ENCODE measurements at places on chromosomes 7 and 10.

- no peak for DNase-seq
Measured at GRCh38 chr10:11699550-11700097, 42.6 kb upstream of the ECHDC3 start.

DNA sequence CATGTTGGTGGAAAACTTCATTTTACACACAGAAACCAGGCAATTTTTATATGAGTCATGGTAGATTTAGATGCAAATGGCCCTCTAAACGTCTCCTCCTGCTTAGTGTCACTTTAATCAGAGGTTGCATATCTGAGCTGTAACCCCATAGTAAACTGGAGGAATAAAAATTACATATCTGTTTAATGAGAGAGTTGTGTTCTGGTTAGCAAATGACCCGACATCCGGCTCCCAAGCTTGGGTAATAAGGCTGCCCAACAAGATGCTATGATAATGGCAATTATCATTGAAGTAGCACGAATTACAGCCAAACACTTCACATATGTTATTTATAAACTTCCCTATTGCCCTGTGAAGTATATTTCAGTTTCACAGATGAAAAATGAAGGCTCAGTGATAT is 10.6 kb upstream of the ADAM12 start:
- DNase-seq: no peak

GRCh38 chr10:6068422-6068821 is 6.3 kb upstream of the IL2RA start:
- no peak for DNase-seq

GRCh38 chr7:36820527-36821170 is 96.4 kb upstream of the AOAH start:
- no peak for DNase-seq

DNA sequence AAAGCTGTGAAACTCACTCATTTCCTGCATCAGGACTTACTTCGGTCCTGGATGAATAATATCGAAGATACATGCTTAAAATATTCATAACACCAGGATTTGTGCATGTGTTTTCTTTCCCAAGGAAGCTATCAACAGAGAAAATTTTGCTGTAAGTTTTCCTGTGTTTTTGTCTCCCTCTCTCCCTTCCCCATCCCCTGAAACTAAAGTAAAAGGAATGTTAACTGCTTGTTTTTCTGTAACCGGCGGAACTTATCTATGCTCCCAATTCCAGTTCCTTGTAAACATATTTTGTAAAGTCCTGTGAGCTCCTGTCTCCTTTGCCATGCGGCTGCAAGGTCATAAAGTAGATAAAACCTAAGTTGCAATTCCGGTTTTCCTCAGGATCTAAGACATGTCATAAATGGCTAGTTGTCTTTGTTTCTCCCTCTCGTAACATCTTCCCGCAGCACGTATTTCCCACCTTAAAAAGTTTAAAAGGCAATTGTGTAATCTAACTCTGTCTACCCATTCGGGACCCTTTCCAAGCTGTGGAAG is 79.0 kb upstream of the POM121L12 start:
- DNase-seq: no peak

Data from neural crest cell (in vitro differentiated cells).